CD4-positive, alpha-beta T cell (primary cell): ENCODE measurements at places on chromosomes 13 and 19.

GRCh38 chr13:89514534-89515312 lies 1832.8 kb upstream of the MIR17HG start:
- no peak for DNase-seq

DNA sequence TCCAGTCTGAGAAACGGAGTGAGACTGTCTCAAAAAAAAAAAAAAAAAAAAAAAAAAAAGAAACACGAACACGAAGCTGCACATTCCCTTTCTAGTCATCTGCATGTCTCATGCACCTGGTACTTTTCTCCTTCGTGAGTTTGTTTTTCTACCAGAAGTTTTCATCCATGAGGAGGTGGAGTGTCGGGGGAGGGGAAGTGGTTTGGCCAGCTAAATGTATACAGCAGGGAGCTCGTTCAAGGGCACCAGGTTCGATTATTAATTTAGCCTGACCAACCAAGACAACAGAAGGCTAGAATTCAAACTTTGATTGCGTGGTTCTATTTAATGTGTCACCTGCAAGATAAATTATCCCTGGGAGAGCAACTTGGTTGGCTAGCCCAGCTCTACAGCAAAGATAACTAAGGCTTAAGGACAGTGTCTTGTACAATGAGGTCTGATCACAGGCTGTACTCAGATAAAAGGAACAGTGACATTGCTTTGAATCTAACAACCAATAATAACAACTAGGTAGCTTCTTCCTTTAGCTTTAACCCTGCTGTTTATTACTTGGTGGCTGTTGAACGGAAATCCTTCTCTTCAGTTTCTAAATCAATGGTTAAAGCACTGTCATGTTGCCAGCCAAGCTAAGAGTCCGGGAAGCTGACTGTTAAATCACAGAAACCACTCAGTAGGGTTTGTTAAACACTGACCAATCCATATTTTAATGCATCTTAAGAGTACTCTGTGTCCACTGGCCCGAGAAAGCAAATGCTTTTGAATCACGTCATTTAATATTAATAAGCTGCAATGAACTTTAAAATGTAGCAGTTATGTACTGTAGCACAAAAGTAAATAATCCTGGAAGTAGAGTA lies 98.4 kb upstream of the STARD13 start:
- DNase-seq: no peak

DNA sequence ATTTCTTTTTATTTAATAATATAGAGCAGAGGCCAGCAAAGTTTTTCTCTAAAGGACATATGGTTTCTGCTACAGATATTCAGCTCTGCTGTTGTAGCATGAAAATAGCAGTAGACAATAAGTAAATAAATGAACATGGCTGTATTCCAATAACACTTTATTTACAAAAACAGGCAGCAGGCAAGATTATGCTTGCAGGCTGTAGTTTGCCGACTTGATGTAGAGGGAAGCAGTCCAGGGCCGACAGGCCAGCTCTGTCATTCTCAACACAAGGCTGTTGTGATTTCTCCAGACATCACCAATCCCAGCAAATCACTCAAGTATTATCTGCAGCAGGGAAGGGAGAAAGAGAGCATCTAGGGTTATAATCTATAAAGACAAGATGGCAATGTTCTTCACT lies 1062.5 kb upstream of the PCDH9 start:
- no peak for DNase-seq

DNA sequence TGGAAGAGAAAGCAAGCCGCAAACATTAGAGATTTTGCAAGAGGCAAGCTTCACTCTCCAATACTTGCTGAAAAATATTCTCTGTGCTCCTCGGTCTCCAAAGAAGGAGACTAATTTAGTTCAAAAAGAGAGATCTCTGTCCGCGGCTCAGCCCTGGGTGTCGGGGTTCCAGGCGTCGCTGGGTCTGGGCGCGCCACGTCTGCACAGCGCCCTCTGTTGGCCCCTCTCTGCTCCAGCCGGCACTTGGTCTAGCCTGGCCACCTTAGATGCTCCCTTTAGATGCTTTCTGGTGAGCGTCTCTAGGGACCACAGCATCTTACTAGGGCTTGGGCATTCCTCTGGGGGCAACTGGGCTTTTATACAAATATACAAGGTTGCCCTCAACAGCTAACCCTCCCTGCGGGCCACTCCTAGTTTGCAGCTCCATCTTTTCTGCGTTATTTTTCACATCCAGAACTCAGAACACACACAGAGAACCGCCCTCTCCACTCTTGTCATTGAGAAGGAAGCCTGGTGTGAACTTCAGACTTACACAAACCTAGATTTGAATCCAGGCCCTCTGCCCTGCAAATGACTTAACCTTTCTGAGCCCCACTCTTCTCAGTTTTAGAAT lies 78.3 kb downstream of the CYSLTR2 start:
- DNase-seq: peak; percentile 53

DNA sequence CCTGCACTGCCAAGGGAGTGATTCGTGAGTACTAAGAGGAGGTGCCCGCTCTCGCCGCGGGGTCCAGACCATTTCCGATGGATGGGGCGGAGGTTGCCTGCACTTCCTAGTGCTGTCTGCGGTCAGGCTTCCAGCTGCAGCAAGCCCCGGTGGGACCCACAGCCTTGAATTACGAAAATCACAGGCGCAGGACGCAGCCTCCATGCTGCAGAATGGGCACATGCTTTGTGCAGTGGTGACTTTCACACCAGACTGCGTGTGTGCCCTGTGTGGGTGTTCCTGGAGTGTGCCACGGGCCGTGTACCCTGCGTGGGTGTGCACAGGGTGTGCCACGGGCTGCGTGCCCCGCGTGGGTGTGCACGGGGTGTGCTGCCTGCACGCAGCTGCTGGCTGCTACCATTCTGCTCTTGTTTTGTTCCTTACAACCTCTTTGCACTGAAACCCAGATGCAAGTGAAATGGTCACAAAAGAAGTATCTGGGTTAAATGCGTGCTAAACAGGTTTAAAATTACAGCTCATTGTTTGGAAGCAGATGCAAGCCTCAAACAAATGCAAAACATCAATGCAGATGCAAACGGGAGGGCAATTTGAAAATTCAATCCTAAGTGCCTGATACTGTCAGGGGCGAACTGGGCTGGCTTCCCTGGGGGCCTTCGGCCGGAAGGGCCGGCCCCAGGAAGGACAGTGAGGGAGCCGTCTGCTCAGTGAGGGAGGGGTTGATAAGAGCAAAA lies 221.2 kb upstream of the SOX1 start:
- no peak for DNase-seq
